Aortic smooth muscle cell (primary cell): ENCODE measurements at places on chromosomes 11 and 22. TPM values are rescaled to one million over a fixed set of nuclear protein-coding genes. Genes with fewer than 3 reads are reported as not detected.

GNB1L gene
- total RNA-seq: 6.1 and 8.5 TPM in 2 replicates

MICAL2 gene
- 592 and 664 TPM in 2 replicates for total RNA-seq

PKDREJ gene
- total RNA-seq: under 0.01 and 0.06 TPM in 2 replicates

OR5M8 gene
- total RNA-seq: not detected in 2 replicates

SERPING1 gene
- total RNA-seq: 6.3 and 9.5 TPM in 2 replicates

CDC45 gene
- total RNA-seq: 11.2 and 23.9 TPM in 2 replicates

ADAMTS8 gene
- total RNA-seq: 0.37 and 0.53 TPM in 2 replicates

PHETA2 gene
- total RNA-seq: 11.4 and 16.2 TPM in 2 replicates
